ENCODE measurements at places on chromosomes 7 and 10.

DNA sequence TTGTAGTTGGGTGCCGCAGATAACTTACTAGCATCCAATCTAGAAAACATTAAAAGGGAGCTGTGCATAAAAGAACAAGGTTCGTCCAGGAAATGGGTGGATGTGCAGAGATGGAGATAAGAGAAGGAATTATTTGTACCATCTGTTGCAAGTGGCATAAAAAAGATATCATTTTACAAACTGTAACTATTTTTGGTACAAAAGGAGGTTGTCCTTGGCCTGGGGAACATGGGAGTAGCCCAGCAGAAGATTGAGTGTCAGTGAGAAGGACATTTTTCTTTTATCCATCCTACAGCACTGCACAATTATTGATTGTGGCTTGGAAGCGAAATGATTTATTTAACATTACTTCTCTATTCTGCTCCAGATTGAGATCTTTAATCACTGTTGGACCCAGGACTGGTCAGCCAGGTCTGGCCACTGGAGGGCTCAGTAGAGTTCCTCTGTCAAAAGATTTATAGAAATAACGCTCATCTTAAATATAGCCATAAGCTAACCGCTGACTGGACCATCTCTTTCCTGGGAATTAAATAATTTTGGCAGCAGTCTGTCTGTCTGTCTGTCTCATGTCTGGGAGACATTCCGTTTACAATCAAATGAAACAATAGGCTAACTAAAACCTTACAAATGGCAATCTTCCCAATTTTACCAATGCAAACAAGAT, 254.1 kb downstream of the KIAA1217 start:
- DNase-seq: no peak

DNA sequence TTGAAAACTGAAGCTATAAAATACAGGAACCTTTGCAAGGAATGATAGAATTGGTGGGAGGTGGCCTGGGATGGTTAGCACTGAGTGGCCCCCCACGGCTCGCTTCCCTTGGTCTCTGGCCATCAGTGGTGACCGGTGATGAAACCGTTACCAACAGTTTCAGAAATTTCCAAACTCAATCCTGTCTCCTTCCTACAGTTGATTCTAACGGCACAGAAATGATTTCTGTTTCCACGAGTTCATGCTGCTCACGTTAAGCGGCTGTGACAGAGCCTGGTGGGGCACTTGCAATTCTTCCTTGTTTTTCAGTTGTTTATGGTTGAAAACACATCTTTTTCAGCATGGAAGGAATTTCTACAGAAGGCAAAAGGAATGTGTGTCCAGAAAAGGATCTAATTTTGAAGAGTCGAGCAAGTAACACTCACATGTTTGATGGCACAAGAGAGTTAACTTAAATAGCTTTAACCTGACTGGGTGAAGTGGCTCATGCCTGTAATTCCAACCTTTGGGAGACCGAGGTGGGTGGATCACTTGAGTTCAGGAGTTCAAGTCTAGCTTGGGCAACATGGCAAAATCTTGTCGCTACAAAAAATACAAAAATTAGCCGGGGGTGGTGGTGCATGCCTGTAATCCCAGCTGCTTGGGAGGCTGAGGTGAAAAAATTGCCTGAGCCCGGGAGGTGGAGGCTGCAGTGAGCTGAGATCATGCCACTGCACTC, 100.1 kb downstream of the DNAJB6 start:
- DNase-seq: no peak

GRCh38 chr7:84506151-84506550, 311.6 kb upstream of the SEMA3A start:
- no peak for DNase-seq

- peak; percentile 45 for DNase-seq
Measured at GRCh38 chr10:62735464-62736167, 68.9 kb upstream of the ADO start.

DNA sequence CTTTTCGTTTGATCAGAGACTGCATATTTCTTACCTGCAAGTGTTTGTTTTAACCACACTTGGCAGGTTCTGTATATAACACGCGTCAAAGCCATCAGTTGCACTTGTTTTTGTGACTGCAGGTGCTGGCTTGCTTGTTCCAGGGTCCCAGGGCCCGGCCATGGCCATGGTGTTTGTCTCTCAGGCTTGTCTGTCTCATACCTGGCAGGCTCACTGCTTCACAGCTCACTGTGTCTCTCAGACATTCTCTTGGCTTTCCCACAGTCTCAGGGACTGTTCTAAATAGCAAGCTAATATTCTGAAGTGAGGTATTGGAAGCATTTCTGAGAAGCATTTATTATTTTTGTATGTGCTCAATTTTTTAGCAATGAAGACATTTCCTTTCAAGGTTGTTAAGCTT, 46.9 kb downstream of the GPR141 start:
- DNase-seq: no peak

DNA sequence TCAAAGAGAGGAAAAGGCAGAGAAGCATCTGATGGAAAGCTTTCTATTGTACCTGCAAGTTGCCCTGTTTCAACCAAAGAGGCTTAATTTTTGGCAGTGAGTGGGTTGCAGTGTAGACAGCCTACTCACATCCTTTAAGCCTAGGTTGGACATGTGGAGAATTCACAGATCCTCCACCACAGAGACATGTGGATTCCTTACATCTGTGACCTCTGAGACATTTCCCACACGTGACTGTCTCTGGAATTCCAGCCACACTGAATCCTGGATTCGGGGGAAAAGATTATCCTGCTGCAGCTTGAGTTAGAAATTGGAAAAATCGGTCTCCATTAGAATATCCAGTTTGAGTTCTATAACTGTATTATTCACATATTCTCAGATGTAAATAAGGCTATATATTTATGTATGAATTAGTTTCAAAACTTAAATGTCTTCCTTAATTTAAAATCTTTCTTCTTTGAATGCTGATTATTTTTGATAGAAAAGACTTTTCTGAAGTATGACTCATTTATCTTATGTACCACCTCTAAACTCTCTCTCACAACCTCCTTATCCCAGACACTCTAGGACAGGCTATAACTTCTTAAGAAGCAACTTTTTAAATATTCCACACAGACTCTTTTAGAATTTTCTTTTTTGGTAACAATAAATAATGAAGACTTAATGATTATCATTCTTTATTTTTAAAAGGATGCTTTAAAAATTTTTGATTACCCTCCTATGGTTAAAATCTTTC, 123.3 kb downstream of the TWIST1 start:
- no peak for DNase-seq

GRCh38 chr7:74329225-74329624, 40.0 kb downstream of the CLIP2 start:
- DNase-seq: no peak

DNA sequence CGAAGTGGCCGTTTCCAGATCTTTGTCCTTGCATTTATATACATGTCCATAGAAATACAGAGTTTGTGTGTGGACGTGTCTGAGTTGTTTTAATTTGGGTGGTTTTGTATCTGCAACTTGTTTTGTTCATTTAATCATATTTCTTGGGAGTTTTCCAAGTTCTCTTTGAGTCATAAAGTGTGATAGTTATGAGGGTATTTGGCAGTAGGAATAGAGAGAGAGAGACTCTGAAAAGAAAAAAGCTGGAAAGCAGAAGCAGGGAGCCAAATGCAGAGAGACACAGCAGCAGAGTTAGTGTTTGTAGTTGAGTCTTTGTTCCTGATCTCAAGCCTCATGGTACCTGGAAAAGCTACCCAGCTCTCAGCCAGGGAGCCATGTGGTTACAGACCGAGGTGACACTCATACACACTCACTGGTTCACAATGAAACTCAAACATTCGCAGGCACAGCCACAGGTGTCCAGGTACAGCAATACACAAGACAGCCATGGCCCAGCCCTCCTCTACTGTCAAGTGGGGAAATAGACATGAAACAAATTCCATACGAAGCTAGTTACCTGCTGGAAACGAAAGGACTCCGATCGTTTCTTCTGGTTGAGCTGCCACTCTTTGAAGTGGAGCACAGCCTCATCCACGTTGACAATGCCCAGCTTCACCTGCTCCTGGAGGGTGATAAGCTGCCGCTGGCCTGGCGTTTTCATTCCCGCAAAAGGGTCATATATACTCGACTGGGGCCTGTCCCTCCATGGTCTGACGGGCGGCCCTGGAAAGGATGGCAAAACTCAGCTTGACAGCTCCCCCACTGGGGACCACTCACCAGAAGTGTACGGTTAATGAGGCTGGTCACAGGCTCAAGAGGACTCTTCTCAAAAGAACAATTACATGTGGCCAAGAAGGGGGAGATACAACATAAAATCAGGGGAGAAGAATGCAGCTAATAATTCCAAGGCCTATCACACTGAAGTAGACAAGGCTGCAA, 33.3 kb upstream of the TM9SF3 start:
- DNase-seq: no peak

DNA sequence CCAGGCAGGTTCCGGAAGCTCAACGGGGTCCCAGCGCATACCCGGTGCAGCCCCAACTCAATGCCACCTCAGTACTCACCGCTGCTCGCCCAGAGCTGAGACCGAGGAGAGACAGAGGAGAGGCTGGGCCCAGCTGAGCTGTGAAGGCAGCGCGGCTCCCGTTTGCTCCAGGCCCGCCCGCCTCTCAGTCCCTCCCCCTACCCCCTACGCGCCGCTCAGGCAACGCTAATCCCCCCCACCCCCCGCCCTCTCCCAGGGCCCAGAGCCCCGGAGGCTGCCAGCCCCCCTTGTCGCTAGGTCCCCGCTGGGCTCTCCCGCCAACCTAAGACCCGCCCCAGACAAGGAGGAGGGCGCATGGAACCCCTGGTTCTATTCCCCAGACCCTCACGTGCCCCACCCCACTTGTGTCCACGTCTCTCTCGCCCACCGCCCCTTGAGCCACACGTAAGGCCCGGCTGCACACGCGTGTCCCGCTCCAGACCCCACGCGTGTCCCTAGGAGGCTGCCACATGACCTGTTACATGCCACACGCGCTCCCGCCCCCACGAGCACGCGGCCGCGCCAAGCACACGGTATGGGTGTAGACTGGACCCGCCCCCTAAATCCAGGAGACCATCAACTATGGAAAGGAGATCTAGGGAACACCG, at the start of gene PSD:
Gene PSD (minus strand): TSS at position 164 of the 647 bp plus-strand sequence. CDS start 1,747 bp downstream, outside the sequence.
- DNase-seq: no peak

- no peak for DNase-seq
Measured at GRCh38 chr10:118981946-118982345, 47.6 kb upstream of the NANOS1 start.

GRCh38 chr10:131061216-131061615, 250.3 kb downstream of the TCERG1L start:
- no peak for DNase-seq

GRCh38 chr10:42953684-42954674, 122.9 kb upstream of the RET start:
- DNase-seq: no peak

- no peak for DNase-seq
Measured at GRCh38 chr7:14228341-14228740, 238.9 kb upstream of the ETV1 start.

DNA sequence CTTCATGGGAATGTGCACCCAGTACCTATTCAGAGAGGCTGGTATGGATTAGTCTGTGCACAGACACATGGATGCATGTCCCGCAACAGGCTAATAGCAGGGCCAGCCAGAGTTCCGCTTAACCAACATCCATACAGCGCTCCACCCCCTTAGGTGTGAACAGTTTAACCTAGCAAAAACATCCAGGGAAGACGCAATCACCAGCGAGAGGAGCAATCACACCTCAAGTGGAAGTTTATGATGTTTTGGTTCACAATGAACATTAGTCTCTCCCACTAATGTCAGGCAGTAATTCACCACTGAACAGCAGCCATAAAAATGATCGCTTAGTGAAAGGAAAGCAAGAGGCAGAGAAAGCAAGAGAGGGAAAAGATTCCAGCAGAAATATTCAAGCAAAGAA, 91.1 kb downstream of the PLXNA4 start:
- DNase-seq: no peak

- DNase-seq: no peak
Measured at GRCh38 chr7:158121441-158122045, 466.1 kb downstream of the PTPRN2 start.

DNA sequence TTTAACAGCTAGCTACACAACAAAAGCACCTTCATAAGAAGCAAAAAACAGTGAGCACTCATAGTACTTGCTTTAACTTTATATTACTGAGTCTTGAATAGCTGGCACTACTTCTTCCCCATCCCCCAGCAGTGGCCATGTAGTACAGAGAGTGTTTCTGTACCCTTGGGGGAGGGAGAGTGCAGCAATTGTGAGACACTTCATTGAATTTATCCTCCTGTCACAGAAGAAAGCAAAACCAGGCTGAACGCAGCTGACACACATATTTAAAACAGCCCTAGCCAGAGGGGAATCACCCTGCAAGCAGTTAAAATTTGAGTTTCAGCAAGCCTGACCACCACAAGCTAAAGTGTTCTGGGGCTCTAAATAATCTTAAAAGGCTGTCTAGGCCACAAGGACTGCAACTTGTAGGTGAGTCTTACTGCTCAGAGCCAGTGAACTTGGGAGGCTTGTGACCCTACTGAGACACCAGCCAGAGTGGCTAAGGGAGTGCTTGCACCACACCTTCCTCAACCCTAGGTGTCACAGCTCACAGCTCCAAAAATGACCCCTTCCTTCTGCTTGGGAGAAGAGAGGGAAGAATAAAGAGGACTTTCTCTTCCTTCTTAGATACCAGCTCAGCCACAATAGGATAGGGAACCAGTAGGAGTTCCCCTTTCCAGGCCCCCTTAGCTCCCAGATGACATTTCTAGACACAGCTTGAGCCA, 97.7 kb upstream of the MEOX2 start:
- no peak for DNase-seq

- no peak for DNase-seq
Measured at GRCh38 chr7:45160417-45160881, 2.9 kb downstream of the RAMP3 start.

DNA sequence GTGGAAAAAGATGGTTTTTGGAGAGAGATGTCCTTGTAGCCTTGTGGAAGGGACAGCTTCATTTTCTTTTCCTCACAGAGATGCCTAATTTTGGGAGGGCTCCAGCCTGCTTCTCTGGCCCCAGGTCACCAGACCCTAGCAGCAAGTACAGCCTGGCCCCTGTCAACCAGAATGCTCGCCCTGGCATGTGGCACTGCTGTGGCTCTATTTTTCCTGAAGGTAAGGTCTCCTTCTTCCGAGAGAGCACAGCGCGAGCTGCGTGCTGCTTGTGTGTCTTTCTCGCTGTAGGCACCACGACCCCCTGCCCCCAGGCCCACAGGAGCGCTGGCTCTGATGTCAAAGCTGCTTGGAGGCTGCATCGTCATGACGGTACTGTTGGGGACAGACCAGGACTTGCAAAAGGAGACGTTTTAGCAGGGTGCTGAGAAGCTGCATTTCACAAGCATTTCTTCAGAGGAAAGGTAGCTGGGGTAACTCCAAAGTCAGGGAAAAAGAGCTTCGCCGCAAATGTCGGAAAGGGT, 58.7 kb downstream of the CLEC2L start:
- DNase-seq: no peak

DNA sequence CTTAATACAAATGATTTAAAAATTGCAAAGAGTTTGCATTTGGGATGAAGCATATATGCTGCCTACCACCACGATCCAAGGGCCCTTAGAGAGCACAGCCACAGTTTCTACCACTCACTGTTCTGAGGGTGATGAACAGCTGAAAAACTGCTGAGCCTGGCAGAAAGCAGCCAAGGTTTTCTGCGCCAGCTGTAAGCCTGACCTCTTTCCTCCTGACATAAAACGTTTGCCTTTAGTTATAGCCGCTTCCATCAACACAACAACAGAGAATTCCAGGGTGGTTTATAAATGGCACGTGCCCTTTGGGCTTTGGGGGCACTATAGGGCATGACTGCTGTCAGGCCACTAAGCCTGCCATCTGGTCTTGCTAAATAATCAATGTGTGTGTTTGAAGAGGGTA, 222.8 kb downstream of the RELN start:
- DNase-seq: no peak

- no peak for DNase-seq
Measured at GRCh38 chr7:105047932-105048331, 33.9 kb downstream of the KMT2E start.

Data from AML-193 (cell line).